Nasal cavity respiratory epithelium epithelial cell of viscerocranial mucosa (primary cell): ENCODE measurements at places on chromosomes 12 and 14. TPM values are rescaled to one million over a fixed set of nuclear protein-coding genes. Genes with fewer than 3 reads are reported as not detected.

Gene KIF5A
- under 0.01 and 0.21 TPM in 2 replicates for total RNA-seq

Gene ZDHHC22
- total RNA-seq = not detected in 2 replicates

Gene DYNC1H1
- 355 and 1,135 TPM in 2 replicates for total RNA-seq

Gene BEGAIN
- total RNA-seq = 0.21 and 0.68 TPM in 2 replicates

Gene NDRG2
- 15.4 and 33.4 TPM in 2 replicates for total RNA-seq

Gene BATF
- 9.6 TPM in 1 of 2 replicates, not detected in the other for total RNA-seq

Gene KRT78
- 0.36 and 6.2 TPM in 2 replicates for total RNA-seq

Gene DICER1
- 43.1 and 56.6 TPM in 2 replicates for total RNA-seq

Gene KCNK10
- under 0.01 TPM in 2 replicates for total RNA-seq

Gene TPH2
- total RNA-seq = not detected in 2 replicates

Gene ASCL1
- total RNA-seq = not detected in 2 replicates
